ENCODE measurements at places on chromosomes 7 and 10. TPM values are rescaled to one million over a fixed set of nuclear protein-coding genes. Genes with fewer than 3 reads are reported as not detected.

DNA sequence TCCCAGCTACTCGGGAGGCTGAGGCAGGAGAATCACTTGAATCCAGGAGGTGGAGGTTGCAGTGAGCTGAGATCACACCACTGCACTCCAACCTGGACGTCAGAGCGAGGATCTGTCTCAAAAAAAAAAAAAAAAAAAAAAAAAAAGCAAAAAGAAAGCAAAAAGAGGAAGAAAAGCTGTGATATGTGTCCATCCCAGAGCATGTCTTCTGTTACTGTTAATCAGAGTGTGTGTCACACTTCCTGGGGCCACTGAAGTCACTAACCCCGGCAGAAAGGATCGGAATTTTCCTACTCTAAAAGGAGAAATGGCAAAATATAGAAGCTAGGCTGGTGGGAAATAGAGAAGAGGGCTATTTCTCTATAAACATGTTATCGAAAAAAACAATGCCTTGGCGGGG, 11.9 kb downstream of the PIK3AP1 start:
- no peak for DNase-seq

GRCh38 chr7:36673703-36674102, 50.6 kb downstream of the AOAH start:
- DNase-seq: no peak

DNA sequence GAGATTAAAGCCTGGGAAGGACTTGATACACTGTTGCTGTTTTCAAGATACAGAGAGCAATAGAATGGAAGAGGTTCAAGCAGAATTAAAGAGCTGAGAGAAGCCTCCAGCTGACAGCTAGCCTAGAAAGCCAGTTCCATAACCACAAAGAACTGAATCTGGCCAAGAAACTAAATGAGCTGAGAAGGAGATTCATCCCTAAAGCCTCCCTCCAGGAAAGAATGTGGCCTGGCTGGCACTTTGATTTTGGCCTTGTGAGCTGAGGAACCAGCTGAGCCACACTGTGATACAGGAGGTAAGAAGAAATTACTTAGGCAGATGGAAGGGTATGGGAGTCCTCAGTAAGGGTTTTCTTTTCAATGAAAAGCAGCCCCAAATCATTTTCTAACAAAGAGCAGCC, 324.1 kb downstream of the PHF14 start:
- DNase-seq: no peak

DNA sequence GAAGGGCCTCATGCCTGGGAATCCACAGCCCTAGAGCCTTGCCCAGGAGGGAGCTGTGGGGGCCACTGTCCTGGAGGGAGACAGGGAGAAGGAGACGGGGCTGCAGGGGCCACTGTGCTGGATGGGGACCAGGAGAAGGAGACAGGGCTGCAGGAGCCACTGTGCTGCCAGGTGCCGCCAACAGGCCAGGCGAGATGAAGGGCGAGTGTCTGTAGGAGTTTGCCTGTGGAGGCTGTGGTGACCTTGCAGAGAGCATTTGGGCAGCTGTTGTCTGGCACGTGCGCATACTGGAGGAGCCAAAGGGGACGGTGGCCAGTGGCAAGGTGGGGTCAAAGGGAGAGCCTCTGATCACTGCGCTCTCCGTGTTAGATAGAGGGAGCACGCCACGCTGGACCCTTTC, 79.2 kb downstream of the NKX6-2 start:
- DNase-seq: no peak

GRCh38 chr10:30935078-30935477, 96.6 kb downstream of the ZNF438 start:
- no peak for DNase-seq

DNA sequence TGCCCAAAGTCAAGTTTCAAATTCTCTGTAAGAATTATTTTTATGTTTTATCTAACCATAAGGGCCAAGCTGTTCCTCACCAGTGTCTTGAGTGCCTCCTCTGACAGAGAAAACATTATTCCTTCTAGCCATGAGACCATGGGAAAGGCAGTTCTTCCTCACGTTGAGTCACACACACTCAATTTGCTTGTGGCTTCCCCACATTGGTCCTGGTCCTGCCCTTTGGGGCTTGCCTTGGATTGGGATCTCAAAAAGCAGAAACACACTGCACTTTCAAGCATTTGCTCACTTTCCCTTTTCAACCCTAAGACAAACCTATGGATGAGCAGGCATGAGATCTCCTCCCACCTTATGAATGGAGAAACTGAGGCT, 248.3 kb upstream of the IGFBP3 start:
- no peak for DNase-seq

DNA sequence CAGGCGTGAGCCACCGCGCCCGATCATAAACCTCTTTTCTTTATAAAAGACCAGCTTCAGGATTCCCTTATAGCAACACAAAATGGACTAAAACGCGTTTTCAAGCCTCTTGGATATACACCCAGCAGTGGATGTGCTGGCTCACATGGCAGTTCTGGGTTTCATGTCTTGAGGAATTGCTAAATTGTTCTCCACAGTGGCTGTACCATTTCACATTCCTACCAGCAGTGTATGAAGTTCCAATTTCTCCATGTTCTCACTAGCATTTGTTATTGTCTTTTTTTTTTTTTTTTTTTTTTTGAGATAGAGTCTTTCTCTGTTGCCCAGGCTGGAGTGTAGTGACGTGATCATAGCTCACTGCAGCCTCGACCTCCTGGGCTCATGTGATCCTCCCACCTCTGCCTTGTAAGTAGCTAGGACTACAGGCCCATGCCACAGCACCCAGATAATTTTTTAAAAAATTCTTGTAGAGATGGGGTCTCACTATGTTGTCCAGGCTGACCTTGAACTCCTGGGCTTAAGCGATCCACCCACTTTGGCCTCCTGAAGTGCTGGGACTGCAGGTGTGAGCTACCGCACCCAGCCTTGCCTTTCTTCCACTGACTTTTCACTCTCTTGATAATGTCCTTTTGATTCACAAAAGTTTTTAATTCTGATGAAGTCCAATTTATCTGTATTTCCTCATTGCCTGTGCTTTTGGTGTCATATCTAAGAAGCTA, 17.4 kb downstream of the TECPR1 start:
- no peak for DNase-seq

- no peak for DNase-seq
These were observed 5.0 kb downstream of the NUP205 start for GRCh38 chr7:135562720-135563119.

GRCh38 chr10:100897976-100898375, 14.8 kb upstream of the SLF2 start:
- no peak for DNase-seq

DNA sequence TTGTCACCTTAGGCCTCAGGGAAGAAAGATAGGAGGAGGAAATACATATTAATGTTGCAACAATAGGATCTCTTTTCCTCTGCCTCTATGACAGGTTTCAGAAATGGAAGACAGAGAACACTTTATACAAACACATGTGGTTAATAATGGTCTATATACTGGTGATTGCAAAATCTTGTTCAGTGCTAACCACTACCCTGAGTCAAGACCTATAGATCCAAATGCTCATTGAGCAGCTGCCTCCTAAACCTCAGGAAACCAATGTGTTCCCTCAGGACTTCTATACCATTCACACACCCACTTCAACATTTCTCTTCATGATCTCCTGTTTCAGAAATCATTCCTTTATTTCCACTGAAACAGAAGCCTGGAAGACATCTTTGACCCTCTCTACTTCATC, 32.5 kb upstream of the VWDE start:
- no peak for DNase-seq

SLC39A12 gene
- total RNA-seq: not detected

ATP5MK gene
- 476 TPM for total RNA-seq

DNA sequence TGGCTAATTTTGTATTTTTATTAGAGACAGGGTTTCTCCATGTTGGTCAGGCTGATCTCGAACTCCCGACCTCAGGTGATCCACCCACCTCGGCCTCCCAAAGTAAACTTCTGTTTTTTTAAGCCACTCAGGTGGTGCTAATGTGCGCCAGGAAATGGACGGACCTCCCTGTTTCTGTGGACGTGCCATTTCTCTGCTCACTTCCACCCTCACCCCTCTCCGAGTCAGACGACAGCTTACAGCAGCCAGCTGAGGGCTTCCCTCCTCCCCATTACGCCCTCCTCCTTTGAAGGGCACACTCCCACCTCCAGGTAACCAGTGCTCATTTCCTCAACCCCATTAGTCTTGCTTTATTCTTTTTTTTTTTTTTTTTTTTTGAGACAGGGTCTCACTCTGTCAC, 41.7 kb upstream of the EZH2 start:
- no peak for DNase-seq

IL15RA gene
- total RNA-seq: 19.8 TPM

- DNase-seq: no peak
These were observed 7.8 kb downstream of the PDIA4 start for GRCh38 chr7:149020483-149020882.

DNA sequence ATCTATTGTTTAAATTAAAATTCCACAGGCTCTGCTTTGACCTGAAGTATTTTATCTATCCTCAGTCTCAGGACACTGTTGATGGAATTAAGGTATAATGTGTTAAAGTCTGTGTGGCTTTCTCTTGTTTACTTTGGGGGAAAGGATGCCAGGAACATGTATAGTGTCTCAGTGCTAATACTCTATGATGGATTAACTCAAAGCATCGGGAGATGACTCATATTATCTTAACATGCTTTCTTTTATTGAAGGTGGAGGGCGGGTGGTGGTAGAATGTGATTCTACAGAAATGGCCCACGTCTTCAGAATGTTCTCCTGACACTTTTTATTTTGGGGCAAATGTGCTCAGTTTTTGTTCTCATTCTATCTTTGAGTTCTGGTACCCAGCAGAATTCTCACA, 189.0 kb downstream of the ANKRD30A start:
- DNase-seq: no peak

PRLHR gene
- total RNA-seq: not detected

GRCh38 chr10:5888351-5888750, 1.3 kb downstream of the ANKRD16 start:
- DNase-seq: no peak

DNA sequence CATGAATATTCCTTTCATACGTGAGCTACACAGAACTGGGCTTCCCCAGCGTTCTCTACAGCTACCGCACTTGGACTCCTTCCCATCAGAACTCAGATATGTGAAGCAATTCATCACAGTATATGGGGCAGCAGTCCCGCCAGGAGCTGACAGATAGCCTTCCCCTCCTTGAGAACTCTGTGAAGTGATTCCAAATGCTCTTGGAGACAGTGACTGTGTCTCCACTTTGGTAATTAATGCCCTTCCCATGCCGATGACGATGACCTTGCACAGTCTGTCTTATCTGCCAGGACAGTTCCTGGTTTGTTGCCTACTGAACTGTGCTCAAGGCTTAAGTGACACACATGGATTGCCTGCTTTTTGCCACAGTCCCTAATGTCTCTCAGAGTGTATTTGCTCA, 75.0 kb upstream of the AFAP1L2 start:
- DNase-seq: no peak

- no peak for DNase-seq
These were observed 25.1 kb downstream of the HDAC9 start for GRCh38 chr7:18520450-18521235.

ABCA13 gene
- total RNA-seq: 0.02 TPM

- DNase-seq: no peak
These were observed 146.1 kb downstream of the ADRA2A start for GRCh38 chr10:111222961-111223360.

SPDYE16 gene
- total RNA-seq: 0.14 TPM

DNA sequence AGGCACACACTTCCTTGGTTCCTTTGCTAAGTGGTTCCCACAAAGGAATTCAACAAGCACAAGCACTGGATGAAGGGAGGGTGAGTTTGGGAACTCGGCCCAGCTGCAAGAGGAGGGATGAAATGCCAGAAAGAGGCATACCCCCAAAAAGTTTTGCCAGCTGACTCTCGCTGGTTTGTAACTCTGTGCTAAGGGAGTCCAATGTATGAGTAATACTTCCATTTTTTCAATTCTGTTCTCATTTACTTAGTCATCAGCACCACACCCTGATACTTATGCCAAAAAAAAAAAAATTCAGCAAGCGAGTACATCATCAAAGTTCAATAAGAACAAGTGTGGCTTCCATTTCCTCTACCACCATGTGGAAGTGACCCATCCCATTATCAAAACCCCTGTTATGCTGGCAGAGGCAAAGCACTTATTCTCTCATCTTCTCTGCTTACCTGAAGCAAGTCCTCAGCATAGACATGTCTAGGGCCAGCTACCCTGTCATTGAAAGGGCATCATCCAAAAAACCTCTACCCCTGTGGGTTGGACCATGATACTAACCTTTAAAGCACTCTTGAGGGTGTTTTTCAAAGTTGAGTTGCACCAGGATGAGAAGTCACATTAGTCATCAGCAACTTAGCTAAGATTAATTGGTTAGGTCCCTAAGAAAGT, 6.9 kb upstream of the HYCC1 start:
- peak; percentile 24 for DNase-seq

TUBAL3 gene
- not detected for total RNA-seq

SPDYE8 gene
- not detected for total RNA-seq

GRCh38 chr7:40437498-40437897, 302.7 kb downstream of the SUGCT start:
- no peak for DNase-seq

DNA sequence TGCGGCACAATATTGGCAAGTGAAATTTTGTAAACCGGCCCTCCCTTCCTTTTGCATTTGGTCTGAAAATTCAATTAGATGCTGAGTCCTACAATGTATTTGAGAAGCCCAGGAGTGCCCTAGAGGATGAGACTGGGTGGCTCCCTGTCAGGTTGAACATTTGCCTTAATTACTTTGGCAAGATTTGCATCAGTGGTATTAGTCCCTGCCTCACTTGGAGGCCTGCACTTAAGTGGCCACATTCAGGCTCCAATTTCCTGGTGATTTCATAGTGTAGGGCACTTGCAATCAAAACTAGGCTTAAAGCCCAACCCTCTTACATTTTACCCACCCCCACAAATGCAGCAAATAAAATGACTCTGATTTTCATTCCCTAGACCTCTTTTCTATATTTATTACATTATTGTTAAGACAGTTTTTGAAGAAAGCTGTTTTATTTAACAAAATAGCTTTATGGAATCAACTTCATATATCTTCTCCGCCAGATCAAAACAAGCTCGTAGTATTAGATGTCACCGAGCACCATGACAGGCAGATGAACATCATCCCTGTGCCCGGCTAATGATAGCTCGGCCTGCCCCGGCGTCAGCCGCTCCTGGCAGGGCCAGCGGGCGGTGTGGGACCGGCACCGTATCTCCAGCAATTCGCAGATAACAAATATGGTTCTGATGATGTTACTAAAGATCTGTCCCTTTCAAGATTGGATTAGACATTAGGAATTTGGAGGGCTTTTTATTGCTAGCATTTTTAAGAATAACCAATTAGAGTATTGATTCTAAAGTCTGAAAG, 73.6 kb downstream of the EGFR start:
- no peak for DNase-seq

NYAP1 gene
- 0.27 TPM for total RNA-seq

UCN3 gene
- not detected for total RNA-seq

EPHB4 gene
- 2.4 TPM for total RNA-seq

ECHDC3 gene
- total RNA-seq: not detected

DNA sequence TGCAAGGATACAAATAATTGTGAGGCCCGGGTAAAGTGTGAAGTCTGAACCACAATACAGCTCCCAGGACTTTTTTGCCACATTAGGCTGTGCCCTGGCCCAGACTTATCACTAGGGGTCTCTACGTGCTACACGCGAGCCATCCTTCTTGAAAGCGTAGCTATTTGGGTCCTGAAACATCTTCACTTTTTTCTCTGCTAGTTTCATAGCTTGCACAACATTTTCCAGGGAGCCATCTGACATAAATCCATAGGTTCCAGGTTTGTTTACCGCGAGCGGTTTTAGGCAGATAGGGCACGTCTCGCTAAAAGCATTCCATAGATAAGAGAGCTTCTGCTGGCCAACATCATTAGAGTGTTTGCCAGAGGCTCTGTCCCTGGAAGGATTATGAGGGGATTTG, 226.5 kb downstream of the RPS24 start:
- no peak for DNase-seq

COL13A1 gene
- total RNA-seq: not detected

All from activated T-helper 2 cell treated with anti-CD3 and anti-CD28 coated beads, Interferon-gamma antibody, Interleukin-2, Interleukin-4, amounts not matched to agents 10 μg/mL and 5 μg/mL and 100 μg/mL, durations not matched to agents 14 hours and 24 hours and 36 hours (primary cell).